Naive thymus-derived CD4-positive, alpha-beta T cell (primary cell): ENCODE measurements at places on chromosomes 2 and 18.

- H3K27me3 ChIP-seq, result no peaks in the 10 kb centered on the region
- no peak for DNase-seq
- no peak overlapping the region for H3K4me3 ChIP-seq
- H3K27ac ChIP-seq, result no peak overlapping the region
- H3K36me3 ChIP-seq, result no peaks in the 10 kb centered on the region
- H3K4me1 ChIP-seq, result no peaks in the 10 kb centered on the region
Observed at GRCh38 chr18:64330931-64331330, 182.0 kb upstream of the LINC00305 start.

- no peaks in the 10 kb centered on the region for H3K36me3 ChIP-seq
- no peak overlapping the region for H3K27ac ChIP-seq
- H3K4me3 ChIP-seq, result no peak overlapping the region
- DNase-seq, result no peak
Observed at GRCh38 chr2:163626639-163627109, 109.1 kb downstream of the FIGN start.

DNA sequence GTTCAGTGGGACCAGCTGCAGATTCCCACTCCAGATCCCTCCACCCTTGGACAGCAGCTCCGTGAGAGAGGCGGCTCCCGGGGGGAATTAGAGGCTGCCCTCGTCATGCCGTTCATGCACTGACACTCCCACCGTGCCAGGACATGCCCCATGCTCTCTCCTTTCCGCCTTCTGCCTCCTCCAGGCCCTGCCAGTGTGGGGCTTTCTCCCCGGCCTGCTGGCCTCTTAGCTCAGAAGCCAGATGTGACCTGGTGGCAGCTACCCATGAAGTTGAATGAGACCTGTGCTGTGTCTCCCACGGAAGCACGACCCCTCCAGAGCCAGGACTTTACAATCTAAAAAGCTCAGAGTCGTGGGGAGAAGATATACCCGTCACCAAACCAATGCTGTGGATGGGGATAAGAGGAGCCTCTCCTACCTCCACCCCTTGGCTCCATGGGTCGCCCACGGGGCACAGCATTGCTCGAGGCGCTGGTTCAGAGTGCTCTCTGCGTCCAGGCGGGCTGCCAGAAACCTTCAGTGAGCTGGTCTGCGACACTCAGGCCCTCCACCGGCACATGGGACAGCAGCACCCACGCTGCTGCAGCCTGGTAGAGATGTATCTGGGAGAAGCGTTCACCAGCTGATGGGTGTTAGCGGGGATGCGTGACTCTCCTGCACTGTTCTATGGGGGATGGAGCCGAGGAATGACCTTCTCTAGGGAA is 111.0 kb upstream of the GPC1 start:
- no peak overlapping the region for H3K4me3 ChIP-seq
- no peaks in the 10 kb centered on the region for H3K36me3 ChIP-seq
- H3K27me3 ChIP-seq, result no peaks in the 10 kb centered on the region
- H3K4me1 ChIP-seq, result no peaks in the 10 kb centered on the region
- no peak for DNase-seq

- no peak overlapping the region for H3K4me3 ChIP-seq
- no peak for DNase-seq
- H3K27me3 ChIP-seq, result peaks cover 12% of the 10 kb centered on the region
- no peaks in the 10 kb centered on the region for H3K36me3 ChIP-seq
Observed at GRCh38 chr2:240436683-240437550, 1.5 kb downstream of the GPC1 start.

DNA sequence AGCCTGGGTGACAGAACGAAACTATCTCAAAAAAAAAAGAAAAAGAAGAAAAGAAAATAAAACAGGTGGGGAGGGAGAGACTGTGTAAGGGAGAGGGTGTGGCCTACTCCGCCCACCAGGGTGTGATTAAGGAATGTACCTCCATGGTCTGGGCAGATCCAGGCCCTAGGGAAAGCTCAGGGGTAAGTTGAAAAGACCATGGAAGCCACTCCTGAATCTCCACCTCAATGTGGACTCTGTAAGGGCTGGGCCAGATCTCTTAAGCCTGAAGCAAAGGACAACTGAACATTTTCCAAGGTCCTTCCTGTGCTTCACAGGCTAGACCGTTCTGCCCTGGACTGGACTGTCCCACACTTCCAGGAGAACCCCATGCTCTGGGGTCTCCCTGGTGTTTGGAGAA is 9.7 kb upstream of the ATG16L1 start:
- H3K36me3 ChIP-seq, result no peaks in the 10 kb centered on the region
- H3K4me1 ChIP-seq, result peaks cover 40% of the 10 kb centered on the region
- no peak overlapping the region for H3K4me3 ChIP-seq
- DNase-seq, result no peak
- H3K27me3 ChIP-seq, result no peaks in the 10 kb centered on the region

DNA sequence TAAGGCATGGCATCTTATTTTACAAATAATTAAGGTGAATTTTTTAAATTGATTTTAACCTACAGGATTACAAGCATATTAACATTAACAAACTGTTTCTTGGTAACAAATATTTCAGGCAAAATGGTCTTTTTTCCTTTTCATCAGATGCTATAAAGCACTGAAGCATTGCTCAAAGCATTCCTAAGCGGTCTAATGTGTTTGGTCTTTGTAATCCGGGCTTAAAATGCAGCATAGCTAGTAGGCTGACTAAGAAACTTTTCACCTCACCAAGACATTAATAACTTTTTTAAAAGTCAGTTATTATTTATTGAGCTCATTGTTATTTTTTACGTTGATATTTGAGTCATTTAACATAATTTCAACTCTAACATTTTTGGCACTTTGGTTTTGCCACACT is 538.8 kb upstream of the SLC39A10 start:
- no peaks in the 10 kb centered on the region for H3K27me3 ChIP-seq
- no peaks in the 10 kb centered on the region for H3K4me1 ChIP-seq
- H3K4me3 ChIP-seq, result no peak overlapping the region
- no peaks in the 10 kb centered on the region for H3K36me3 ChIP-seq

- DNase-seq, result no peak
- no peaks in the 10 kb centered on the region for H3K4me1 ChIP-seq
- no peaks in the 10 kb centered on the region for H3K27me3 ChIP-seq
Observed at GRCh38 chr2:172969166-172969565, 106.5 kb upstream of the MAP3K20 start.

GRCh38 chr18:40612356-40612755 is 1342.7 kb upstream of the PIK3C3 start:
- no peak overlapping the region for H3K4me3 ChIP-seq
- H3K27me3 ChIP-seq, result no peaks in the 10 kb centered on the region
- no peaks in the 10 kb centered on the region for H3K4me1 ChIP-seq
- H3K27ac ChIP-seq, result no peak overlapping the region

DNA sequence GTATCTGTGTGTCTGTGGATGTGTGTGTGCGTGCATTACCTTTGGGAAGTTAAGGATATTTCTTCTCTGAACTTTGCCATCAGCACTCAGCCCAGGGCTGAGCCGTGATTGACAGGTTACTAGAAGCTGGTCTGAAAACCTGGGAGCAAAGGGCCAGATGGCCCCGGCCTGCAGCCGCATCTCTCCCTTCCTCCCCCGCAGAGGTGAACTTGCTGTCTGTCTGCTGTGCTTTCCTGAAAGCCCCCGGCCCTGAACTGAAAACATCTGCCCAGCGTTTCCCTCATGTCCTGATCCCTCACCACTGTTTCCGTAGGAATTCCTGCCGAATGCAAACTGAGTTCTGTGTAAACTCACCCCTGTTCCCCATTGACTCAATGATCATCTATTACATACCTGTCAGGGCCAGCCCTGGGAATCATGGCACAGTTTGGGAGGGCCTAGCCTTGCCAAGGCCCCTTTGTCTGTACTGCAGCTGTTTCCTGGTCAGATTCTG is 45.8 kb downstream of the MYCN start:
- no peaks in the 10 kb centered on the region for H3K36me3 ChIP-seq
- H3K27ac ChIP-seq, result no peak overlapping the region
- H3K4me3 ChIP-seq, result no peak overlapping the region
- H3K4me1 ChIP-seq, result no peaks in the 10 kb centered on the region
- DNase-seq, result no peak

DNA sequence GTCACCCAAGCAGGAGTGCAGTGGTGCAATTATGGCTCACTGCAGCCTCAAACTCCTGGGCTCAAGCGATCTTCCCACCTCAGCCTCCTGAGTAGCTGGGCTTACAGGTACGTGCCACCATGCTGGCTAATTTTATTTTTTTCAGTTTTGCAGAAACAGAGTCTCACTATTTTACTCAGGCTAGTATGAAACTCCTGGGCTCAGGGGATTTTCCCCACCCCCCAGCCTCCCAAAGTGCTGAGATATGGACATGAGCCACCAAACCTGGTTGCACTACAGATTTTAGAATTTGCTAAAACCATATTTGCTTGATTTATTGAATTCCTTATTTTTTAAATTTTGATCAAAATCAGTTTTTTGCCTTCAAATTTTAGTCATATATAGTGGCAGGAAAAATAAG is 1553.4 kb downstream of the LRP1B start:
- H3K4me1 ChIP-seq, result no peaks in the 10 kb centered on the region
- no peak overlapping the region for H3K27ac ChIP-seq
- DNase-seq, result no peak
- H3K27me3 ChIP-seq, result no peaks in the 10 kb centered on the region

DNA sequence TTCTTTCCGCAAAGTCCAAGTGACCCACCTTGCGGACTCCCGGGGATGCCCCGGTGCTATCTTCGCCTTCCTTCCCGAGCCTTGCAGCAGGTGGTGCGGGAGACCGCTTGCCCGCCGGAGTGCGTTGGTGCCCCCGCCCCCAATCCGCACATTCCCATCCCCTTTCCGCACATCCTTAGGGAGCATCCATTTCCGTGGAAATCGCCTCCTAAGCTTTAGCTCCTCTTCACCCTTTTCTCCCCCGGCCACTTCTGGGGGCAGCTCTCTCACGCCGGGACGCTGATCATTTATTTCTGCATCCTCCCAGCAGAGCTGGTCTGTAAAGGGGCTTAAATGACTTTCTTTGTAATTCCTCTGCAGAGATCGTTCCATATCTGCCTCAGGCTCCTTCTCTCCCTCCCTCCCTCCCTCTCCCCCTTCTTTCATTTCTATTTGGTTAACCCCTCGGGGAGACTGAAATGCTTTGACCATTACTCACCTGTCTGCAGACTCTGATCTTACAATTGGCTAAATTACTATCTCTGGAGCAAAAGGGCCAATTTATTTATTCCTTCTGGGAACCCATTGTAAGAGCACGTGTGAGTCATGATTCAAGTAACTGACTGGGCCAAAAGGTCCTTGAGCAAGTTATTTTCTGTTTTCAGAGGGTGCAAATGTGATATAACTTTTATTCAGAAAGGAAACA is 1.3 kb upstream of the LYPD1 start:
- DNase-seq, result no peak
- no peaks in the 10 kb centered on the region for H3K36me3 ChIP-seq
- no peaks in the 10 kb centered on the region for H3K4me1 ChIP-seq
- no peak overlapping the region for H3K27ac ChIP-seq
- H3K4me3 ChIP-seq, result no peak overlapping the region
- H3K27me3 ChIP-seq, result no peaks in the 10 kb centered on the region

DNA sequence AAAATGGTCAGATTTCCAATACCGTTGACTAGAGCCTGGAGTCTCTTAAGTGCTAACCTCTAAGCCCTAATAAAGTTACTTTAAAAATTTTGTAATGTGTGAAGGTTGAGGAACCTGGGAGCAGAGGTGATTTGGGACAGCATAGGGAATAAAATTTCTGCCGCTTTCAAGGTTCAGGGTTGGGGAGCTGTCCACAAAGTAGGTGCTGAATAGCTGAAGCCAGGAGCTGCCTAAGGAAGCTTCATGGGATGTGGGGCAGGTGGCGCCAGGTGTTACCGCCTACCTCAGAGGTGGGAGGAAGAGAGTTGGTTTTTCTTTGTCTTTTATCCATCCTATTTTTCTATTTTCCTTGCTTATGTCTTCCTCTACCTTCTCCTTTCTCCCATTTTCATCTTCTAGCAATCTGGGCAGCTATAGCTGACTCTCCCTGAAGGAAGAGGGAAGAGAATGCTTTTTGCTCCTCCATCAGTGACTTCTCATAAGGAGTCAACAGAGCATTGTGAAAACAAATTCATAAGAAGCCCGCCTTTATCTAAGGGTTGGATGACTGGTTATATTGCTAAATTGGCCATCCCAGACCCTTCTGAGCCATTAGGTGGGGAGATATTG is 178.7 kb downstream of the CLIP4 start:
- no peaks in the 10 kb centered on the region for H3K4me1 ChIP-seq
- H3K27me3 ChIP-seq, result no peaks in the 10 kb centered on the region

DNA sequence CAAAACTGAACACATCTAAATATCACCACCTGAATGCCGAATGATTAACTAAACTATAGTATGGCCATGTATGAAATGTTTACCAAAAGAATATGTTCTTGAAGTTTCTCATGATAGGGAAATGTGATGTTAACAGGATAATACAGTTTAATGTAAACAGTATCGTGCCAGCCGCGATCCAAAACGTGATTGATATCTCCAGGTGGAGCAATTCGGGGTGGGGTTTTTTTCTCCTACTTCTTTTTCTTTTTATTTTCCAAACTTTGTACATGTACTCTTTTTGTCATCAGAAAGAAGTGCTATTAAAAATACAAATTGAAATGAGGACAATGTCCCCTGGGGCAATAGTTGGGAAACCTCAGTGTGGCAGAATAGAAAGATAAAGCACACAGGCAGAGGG is 4.0 kb upstream of the BIN1 start:
- no peak overlapping the region for H3K4me3 ChIP-seq
- no peaks in the 10 kb centered on the region for H3K36me3 ChIP-seq
- no peak overlapping the region for H3K27ac ChIP-seq
- H3K4me1 ChIP-seq, result peaks cover under 1% of the 10 kb centered on the region
- no peaks in the 10 kb centered on the region for H3K27me3 ChIP-seq
